Endothelial cell (in vitro differentiated cells): ENCODE measurements at places on chromosomes 5 and 9.

DNA sequence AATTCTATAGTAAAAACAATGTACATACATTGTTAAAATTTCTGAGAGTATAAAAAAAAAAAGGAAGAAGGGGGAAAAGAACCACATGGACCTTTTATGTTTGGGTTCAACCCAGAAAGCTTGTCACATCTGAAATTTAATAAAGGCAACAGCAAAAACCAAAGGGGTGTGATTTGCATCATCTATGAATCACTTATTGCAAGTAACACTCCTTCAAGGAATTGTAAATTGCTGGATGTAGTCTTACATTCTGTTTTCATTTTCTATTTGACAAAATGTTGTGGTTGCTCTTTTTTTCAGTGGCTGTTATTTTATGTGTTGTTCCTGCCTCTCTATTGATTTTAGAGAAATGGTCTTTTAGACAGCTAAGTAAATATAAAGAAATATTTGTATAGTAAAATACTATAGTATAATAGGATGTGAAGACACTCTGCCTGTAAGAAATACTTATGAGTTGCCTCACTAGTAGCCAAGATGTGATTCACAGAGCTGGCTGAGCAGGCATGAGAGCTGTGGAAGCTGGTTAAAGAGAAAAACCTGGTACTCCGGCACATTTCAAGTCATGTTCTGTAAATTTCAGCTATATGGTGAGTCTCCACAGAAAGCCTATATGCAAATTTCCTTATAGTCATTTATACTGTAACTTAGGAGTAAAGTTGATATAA is 131.1 kb upstream of the CNTLN start:
- DNase-seq = no peak

GRCh38 chr9:107863396-107863795 is 373.8 kb upstream of the KLF4 start:
- no peak for DNase-seq

- DNase-seq = no peak
These were observed 190.8 kb downstream of the ELAVL2 start for GRCh38 chr9:23635276-23635675.

DNA sequence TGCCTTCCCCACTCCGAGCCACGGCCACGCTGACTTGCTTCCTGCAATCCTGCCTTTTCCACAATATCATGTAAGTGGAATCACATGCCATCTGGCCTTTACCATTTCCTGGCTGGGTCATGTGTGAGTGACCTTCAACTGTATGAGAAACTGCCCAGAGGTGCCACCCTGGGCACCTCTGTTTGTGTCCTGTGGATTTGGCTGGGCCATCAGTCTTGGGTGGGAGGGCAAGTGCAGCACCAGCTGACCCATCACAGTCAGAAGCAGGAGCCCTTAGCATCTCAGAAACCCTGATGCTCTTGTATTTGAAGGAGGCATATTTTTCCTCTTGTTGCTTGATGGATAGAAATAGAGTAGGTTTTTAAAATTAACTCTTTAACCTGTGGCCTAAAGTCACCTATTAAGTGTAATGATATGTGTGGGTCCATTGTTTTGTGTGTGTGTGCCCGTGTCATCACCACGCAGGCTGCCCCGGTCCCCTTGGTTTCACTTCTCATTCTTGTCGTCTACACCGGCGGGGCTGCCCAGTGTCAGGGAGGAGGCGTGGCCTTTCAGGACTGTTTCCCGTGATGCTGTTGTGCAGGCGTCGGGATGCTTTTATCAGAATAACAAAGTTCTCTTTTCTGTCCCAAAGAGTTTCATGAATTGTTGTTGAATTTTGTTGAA is 52.1 kb upstream of the CACNA1B start:
- no peak for DNase-seq

- no peak for DNase-seq
These were observed 14.3 kb downstream of the GAPT start for GRCh38 chr5:58505502-58505901.

- DNase-seq = no peak
These were observed 1168.2 kb downstream of the CDH12 start for GRCh38 chr5:21684992-21685391.

DNA sequence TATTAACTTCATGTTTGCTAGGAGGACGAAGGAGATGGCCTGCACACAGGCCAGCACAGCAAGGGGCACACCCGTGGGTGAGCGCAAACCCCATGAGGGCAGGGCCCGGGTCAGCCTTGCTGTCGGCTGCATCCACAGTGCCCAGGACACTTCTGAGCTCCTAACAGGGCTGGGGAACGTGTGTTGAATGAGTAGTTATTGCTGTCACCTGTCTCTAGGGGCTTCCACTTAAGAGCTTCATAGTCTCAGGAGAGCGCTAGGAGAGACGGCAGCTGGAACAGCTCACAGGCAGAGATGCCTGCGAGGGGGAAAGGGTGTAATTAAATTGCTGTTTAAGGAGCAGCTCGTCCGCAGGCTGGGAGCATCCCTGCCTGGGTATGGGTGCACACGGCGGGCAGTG is 91.4 kb upstream of the NEURL1B start:
- no peak for DNase-seq

DNA sequence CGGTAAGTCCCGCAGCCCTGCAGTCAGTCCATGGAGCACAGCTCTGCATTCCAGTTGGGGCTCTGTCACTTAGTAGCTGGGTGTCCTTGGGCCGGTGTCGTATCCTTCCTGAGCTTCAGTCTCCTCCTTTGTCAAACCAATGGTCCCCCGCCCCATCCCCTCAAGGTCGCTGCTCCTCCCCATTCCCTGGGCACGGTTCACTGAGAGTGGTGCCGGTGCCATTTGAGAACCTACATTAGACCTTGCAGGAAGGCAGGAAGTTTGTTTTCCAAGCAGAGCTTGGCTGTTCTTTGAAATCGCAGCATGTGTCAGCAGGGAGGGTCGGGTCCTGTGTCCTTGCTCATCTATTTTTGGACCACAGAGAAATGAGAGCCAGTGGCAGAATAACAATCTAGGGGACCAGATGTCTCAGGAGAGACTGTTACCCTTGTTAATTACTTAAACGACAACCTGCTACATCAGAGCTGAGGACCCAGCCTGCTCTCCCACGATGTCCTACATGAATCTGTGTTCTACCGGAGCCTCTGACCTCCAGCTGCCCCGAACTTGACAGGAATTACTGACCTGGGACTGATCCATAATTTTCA is 21.7 kb upstream of the BARHL1 start:
- DNase-seq = no peak

DNA sequence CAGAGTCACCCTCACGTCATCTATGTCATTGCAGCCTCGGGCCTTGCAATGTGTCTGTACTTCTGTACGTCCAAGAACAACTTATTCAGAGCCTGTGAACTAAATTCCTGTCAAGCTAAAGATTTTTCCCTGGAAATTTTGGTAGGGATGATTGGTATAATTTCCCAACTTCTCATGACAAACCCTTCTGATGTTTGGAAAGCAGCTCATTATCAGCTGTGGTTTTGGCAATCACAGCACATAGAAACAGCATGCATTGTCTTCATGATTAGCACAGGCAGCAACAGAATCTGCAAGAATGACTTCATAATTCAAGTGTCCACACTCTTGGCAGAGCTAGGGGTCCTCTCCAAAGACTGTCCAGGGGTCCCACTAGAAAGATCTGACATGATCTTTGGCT is 49.5 kb downstream of the APBA1 start:
- DNase-seq = no peak

GRCh38 chr9:126791406-126792230 is 13.2 kb upstream of the ZBTB43 start:
- DNase-seq = no peak

- no peak for DNase-seq
These were observed 64.7 kb downstream of the BRINP1 start for GRCh38 chr9:119304555-119304954.

GRCh38 chr5:66829358-66829674 is 233.1 kb downstream of the MAST4 start:
- no peak for DNase-seq

GRCh38 chr5:34015120-34015822 is 7.4 kb upstream of the AMACR start:
- DNase-seq = no peak
